ENCODE measurements at places on chromosomes 1 and 21. TPM values are rescaled to one million over a fixed set of nuclear protein-coding genes. Genes with fewer than 3 reads are reported as not detected.

DNA sequence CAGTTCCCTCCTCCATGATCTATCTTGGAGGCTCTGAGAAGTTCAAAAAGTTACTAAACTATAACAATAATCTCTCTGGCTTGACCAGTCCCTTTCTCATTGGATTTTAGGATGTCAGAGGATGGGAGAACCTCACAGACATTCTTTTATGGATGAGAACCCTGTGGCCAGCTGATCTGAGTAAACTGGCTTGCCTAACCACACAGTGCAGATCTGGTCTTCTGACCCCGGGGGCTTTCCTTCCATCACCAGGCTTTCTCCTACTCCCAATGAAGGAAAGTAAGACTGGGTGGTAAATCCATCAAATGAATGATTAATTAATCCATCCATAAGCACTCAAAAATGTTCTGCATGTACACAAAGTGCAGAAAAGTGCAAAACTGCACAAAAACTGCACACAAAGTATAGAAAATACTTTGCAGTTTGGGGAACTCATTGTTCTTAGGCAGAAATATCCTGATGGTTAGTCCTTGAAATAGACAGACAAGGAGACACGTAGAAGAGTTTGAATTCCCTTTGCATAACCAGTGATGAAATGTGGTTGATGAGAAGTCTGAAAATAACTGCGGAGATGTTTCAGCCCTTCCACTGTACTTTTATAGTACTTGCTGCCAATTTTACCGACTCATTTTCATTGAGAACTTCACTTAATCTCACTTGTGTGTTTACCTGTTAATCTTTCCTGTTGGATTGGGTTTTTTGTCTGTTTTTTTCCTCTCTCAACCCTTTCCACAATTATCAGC lies 2.5 kb upstream of the F3 start:
- H3K4me3 ChIP-seq = no peak overlapping the region
- no peaks in the 10 kb centered on the region for H3K36me3 ChIP-seq
- no peak overlapping the region for H3K27ac ChIP-seq
- H3K4me1 ChIP-seq = peaks cover 15% of the 10 kb centered on the region
- no peak for DNase-seq

PCP4 gene
- not detected for total RNA-seq

DNA sequence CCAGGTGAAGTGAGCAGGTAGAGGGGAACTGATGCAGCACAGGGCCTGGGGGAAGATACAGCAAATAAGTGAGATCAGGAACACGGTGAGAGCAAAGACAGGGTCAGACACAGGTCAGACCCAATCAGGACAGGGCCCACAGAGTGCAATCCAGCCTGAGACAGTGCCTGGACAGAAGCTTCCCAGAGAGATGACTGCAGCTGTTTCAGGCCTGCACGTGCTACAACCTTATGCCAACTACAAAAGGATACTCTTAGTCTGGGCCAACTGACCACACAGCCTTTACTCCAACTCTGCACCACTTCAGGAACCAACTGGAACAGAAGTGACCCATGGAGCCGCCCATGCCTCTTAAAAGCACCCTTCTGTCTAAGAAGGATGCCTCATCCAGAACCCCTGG lies 228.0 kb downstream of the TOMM20 start:
- no peak overlapping the region for H3K27ac ChIP-seq
- H3K36me3 ChIP-seq = no peaks in the 10 kb centered on the region
- no peak for DNase-seq
- no peak overlapping the region for H3K4me3 ChIP-seq
- H3K4me1 ChIP-seq = no peaks in the 10 kb centered on the region

FNDC10 gene
- total RNA-seq = 1.3 TPM

GRCh38 chr1:67952071-67952470 lies 98.4 kb downstream of the DIRAS3 start:
- H3K4me1 ChIP-seq = no peaks in the 10 kb centered on the region
- no peaks in the 10 kb centered on the region for H3K27me3 ChIP-seq
- H3K27ac ChIP-seq = no peak overlapping the region

- DNase-seq = no peak
- H3K36me3 ChIP-seq = no peaks in the 10 kb centered on the region
- H3K4me3 ChIP-seq = no peak overlapping the region
- no peaks in the 10 kb centered on the region for H3K4me1 ChIP-seq
- H3K27me3 ChIP-seq = no peaks in the 10 kb centered on the region
Observed at GRCh38 chr1:6954591-6954990, 169.3 kb downstream of the CAMTA1 start.

NBPF10 gene
- 2.4 TPM for total RNA-seq
